NCI-H1105 treated with DMSO at 0.1 percent for 48 hours (cell line): ENCODE measurements at places on chromosomes 16 and 17.
A peak's percentile ranks its signal among the peaks of the same experiment; 100 is the strongest.

GRCh38 chr17:7042501-7043181 lies 1.3 kb downstream of the SLC16A11 start:
- DNase-seq: no peak

- DNase-seq: no peak
Observed at GRCh38 chr17:80890196-80890920, 101.3 kb upstream of the CHMP6 start.

DNA sequence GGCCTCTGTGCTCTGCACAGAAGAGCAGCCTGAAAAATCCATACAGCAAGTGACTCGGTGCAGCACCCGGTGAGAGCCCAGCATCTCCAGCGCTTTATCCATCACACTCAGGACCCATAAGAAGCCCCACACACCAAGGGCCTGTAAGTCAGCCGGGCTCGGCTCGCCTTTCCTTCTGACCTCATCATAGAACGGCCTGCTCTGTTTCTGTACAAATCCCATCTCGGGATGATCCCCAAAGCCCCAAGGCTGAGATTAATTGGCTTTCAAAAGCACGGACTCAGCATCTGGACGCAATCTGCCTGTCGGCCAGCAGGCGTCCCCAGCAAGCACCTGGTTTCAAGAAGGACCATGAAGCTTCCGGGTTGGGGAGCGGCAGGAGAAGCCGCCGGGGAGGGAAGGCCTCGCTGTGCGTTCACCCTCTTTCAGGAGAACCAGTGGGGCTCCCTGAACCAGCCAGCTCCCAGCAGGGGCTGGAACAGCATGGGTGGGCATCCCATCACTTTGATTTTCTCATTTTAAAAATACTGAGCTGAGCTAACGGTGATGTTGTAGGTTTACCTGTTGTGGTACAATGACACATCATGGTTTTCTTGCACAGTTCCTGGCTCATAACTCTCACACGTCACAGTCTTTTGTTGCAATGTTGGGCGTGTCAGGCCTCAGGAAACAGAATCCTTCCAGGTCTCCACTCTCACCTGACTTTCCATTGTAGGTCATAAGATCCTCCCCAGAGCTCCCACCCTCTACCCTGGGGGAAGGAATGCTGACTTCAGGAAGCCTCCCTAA lies 6.7 kb downstream of the CCDC57 start:
- peak; percentile 64 for DNase-seq

DNA sequence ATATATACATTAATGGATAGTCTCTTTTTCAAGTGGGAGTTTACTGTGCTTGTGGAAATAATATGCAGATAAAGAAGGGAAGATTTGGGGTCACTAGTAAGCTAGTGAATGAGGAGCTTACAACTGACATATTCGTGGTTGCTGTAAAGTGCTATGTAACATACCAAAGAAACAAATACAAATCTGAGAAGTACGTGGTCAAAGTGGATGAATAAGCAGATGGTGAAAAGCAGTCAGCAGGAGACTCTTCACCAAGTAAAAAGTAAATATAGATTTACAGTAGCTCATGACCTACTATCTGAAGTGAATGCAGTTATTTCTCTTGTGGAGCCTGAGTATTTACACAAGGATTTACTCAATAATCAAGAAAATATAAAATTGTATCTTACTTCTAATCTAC lies 136.6 kb upstream of the ELAC2 start:
- DNase-seq: no peak

- DNase-seq: no peak
Observed at GRCh38 chr16:14511800-14512135, 118.3 kb downstream of the PARN start.

DNA sequence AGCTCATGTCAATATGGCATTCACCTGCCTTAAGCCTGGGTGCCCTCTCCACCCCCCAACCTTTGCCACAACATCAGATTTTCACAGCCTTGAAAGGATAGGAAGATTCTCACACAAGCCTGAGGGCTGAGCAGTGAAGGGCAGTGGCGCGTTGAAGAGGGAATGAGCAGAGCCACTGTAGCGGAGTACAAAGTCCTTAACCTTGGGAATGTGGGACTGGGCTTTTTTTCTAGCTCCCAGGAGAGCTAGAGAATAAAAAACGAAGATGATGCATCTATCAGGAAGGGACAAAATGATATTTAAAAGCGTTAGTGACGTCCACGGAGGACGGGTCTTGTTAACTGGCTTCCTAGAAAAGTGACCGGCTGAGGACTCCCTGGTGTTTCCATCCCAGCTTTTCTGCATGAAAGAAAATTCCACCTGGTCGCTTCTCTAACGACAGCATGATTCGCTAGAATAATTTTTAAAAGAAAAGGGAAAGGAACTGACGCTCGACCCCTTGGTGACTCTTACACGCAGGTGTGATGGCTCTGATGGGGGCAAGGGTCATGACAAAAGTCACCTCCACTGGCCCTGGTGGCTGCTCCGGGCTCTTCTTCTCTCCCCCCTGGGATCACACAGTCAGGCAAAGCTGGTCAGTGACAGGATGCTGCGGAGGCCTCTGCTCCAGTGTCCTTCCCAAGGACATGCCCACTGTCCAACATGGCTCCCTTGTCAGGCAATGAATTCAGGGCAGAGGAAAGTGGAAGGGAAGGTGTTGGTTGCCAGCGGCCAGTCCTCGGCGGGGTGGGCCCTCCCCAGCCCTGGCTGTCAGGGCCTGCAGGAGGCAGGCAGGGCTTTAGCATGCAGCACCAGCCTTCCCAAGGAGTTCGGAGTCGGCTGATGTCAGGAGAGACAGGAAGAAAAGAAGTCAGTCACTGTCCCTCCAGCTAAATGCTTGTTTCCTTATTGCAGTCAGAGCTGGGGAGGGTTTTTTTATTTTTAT lies 58.4 kb upstream of the IRX3 start:
- no peak for DNase-seq

DNA sequence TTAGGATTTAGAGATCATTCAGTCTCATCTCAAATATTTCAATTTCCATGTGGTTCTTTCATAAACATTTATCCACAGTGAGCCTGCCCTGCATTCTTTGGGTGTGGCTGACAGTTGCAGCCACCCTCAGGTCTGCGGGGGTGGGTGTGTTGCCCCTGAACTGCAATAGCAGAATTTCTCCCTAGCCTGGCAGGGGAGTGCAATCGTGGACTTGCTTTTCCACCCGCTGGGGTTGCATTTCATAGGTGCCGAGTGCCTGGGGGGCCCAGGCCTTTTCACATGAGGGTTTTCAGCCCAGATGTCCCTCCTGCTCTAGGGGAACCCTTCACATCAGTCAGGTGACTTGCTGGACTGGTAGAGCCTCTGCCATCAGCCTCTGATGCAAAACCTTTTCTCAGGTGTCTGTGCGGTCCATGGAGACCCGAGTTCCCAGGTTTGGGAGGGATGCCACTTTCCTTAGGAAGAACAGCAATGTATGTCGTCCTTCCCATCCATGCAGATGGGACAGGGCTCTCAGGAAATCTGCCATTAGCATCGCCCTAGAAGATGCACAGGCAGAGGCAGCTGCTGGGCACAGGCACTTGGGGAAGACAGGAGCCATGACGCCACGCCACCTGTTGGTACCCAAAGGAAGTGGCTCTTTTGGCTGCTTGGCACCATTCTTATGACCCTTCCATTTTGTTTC lies 2.4 kb upstream of the USP36 start:
- DNase-seq: peak; percentile 41

DNA sequence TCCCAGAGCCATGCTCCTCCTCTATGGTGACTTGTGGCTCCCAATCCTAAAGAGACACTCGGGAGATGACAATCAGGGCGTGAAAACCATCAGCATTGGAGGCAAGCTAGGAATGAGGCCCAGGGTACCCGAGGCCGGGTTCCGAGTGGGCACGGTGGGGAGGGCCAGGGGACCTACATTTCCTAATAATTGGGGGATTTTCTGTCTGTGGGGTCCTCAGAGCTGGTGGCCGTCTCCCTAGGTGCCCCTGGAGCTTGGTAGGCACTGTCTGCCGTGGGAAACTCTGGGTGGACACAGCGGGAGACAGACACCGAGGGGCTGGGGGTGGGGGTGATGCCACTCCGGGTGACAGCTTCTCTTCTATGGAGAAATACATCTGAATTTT lies 312.5 kb upstream of the TNRC6C start:
- no peak for DNase-seq

DNA sequence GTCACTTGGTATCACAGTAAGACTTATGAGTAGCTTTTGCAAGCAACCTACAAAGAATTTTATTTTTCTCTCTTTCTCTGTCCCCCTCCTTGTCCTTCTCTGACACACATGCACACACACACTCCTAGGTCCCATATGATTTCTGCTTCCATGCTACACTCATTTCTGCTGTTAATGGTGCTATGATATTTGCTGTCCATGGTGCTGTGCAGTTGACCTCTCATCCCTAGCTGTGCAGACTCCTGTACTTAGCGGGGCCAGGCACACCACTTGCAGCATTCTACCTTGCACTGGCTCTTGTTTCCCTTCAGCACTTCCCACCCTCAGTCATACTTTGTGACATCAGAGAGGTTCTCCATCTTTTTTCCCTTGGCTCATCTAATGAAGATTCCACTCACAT lies 158.9 kb upstream of the CNTNAP4 start:
- DNase-seq: no peak

DNA sequence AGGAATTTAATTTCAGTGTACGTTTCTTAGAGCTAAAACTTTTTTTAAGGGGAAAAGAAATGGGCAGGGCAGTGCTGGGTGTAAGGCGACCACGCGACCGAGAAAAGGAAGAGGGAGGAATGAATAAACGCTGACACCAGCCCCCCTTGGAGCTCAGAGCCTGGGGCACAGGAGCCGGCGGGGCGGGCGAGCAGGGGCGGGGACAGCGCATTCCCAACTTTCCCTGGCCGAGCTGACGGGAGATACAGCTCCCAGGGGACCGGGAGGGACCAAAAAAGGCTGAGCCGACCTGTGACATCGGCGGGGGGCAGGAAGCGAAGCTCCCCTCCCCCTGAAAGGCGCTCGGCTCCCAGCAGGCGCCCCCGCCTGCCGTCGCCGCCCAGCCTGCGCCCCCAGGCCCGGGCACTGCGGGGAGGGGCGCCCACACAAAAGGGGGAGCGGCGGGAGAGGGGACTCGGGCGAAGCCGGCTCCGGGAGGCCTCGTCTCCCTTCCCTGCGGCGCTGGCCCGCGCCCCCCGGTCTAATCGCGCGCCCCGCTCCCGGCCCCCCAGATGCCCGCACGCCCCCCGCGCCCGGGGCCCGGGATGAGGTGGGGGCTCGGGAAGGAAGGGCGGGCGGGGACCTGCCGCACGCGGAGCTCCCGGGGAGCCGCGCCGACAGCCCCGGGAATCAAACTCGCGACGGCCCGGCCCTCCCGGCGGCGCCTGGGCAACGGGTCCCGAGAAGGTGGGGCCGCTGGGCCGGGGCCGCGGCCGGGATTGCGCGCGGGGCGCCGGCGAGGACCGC lies 622 bp downstream of the CUEDC1 start:
- DNase-seq: peak; percentile 52

DNA sequence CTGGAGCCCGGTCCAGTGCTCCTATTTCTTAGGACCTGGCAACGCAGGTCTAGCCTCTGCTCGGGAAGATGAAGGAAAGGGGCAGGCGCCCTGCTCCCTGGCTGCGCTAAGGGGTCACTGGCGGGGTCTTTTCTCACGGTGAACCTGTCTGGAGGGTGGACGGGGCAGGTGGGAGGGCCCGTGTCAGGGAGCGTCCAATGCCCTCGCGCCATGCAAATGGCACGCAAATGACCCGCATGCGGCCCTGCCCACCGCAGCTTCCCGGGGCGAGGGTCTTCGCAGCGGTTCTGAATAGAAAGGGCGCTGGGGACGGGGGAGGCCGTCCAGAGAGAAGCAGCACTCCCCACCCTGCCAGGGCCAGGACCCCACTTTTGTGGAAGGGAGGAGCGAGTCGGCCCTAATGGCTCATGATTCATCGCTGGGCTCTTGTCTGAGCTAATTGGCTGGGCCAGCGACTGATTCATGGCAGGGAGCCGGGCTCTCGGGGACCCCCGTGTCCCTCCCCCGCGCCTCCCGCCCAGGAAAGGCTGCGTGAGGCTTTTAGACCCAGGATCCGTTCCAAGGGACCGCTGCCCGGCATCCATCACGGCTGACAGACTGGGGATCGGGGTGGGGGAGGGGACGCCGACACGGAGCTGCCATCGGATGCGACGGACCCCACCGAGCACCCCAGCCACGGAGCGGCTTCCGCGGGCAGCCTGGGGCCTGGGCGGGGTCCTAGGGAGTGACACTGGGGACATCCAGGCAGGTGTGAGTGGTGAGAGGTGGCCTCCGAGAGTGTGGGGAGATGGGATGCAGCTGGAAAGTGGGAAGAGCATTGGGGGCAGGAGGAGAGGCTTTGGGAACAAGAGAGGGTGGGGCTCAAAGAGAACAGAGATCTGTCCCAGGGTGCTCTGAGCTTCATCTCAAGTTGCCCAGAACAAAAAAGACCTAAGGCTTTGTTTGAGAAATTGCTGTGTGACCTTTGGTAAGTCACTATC lies 25.0 kb upstream of the NGFR start:
- DNase-seq: no peak

GRCh38 chr16:48101069-48101674 lies 54.6 kb downstream of the ABCC12 start:
- DNase-seq: no peak

GRCh38 chr16:77090062-77090461 lies 100.9 kb upstream of the MON1B start:
- DNase-seq: no peak

DNA sequence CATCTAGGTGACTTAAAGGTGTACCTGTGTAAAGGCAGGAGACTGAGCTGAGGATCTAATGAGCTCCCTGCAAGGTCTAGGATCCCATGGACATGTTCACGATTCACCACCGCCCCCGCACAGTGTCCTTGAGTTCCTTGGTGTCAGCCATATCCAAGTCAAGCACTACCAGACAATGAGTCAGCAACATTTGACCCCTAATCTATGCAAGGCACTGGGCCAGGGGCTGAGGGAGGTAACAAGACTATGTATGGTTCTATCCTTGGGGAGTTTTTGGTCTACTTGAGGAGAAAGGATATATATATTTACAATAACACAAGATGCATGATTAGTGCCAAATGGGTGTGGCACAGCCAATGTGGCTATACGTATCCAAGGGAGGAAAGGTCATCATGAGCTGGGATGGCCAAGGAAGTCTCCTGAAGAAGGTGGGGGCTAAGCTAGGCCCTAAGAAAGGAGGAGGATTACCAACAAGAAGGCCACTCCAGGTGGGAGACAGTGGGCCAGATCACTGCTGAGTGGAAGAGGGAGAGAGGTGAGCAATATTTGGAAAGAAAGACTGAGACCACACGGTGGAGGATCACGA lies 35.0 kb downstream of the ITGB3 start:
- DNase-seq: no peak
